ENCODE measurements at places on chromosomes 2 and 18. TPM values are rescaled to one million over a fixed set of nuclear protein-coding genes. Genes with fewer than 3 reads are reported as not detected.
A peak's percentile ranks its signal among the peaks of the same experiment; 100 is the strongest.

DNA sequence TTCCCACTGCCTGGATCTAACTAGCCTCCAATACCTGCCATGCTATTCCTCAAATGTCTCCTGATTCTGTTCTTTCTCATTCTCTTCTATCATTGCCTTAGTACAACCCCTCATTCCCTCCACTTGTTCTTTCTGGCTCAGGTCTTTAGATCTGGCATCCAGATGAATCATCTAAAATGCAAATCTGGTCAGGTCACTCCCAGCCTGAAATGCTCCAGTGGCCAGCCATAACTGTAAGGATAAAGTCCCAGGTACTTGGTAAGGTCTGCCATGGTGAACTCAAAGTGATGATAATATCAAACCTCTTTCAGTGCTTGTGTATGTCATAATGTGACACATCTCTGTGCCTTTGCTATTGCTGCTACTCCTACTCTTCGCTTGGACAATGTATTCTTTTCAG lies 2.9 kb upstream of the SNRNP27 start:
- H3K27ac ChIP-seq, result no peak overlapping the region
- peaks cover 10% of the 10 kb centered on the region for H3K4me1 ChIP-seq
- DNase-seq, result no peak
- H3K36me3 ChIP-seq, result no peaks in the 10 kb centered on the region
- no peaks in the 10 kb centered on the region for H3K27me3 ChIP-seq
- no peak overlapping the region for H3K4me3 ChIP-seq

DNA sequence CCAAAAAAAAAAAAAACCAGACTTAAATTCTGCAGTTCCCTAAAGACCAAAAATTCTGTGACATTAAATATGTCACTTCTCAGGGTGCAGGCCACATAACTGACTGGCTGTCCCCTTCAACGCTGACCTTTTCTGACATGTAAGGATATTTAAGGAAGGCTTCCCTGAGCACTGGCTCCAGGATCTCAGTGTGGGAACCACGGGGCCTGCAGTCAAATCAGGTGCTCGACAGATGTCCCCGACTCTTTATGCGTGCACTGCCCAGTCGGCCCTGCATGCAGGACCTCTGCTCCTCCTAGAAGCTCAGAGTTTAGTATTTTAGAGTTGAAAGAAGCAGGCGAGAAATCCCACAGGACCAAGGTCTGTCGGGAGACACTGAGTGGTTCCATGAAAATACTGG lies 69.4 kb upstream of the POMC start:
- H3K36me3 ChIP-seq, result no peaks in the 10 kb centered on the region
- DNase-seq, result no peak
- no peaks in the 10 kb centered on the region for H3K4me1 ChIP-seq

GRCh38 chr2:191051825-191052778 lies 38.1 kb upstream of the STAT1 start:
- peak; percentile 80 for DNase-seq
- H3K36me3 ChIP-seq, result no peaks in the 10 kb centered on the region
- peaks cover 54% of the 10 kb centered on the region for H3K4me1 ChIP-seq
- H3K27ac ChIP-seq, result peak overlapping the region; percentile 95
- no peaks in the 10 kb centered on the region for H3K27me3 ChIP-seq
- H3K4me3 ChIP-seq, result no peak overlapping the region

GRCh38 chr2:197949224-197949623 lies 144.8 kb downstream of the PLCL1 start:
- peaks cover 7% of the 10 kb centered on the region for H3K4me1 ChIP-seq
- no peak for DNase-seq
- no peak overlapping the region for H3K4me3 ChIP-seq
- H3K27ac ChIP-seq, result no peak overlapping the region
- no peaks in the 10 kb centered on the region for H3K36me3 ChIP-seq
- no peaks in the 10 kb centered on the region for H3K27me3 ChIP-seq

DNA sequence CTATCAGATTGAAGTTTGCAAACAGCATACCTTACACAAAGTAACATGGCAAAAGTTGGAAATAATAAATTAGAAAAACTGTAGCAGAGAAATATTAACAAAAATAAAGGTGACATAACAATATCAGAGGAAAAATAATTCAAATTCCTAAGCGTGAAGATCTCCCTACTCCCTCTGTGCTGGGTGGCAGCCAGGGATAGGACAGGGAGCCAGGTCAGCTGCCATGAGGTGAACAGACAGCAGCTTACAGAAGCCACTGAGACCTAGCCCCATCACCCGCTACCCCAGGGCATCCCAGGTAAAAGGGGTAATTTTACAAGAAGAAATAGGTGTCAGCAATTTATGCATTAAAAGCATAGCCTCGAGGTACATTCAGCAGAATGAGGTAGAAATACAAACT lies 423.8 kb upstream of the HS6ST1 start:
- H3K4me3 ChIP-seq, result no peak overlapping the region
- no peaks in the 10 kb centered on the region for H3K4me1 ChIP-seq
- DNase-seq, result no peak
- H3K27ac ChIP-seq, result no peak overlapping the region

- H3K4me3 ChIP-seq, result peak overlapping the region; percentile 89
- no peaks in the 10 kb centered on the region for H3K36me3 ChIP-seq
- no peaks in the 10 kb centered on the region for H3K4me1 ChIP-seq
- H3K27me3 ChIP-seq, result no peaks in the 10 kb centered on the region
- peak; percentile 91 for DNase-seq
Measured at GRCh38 chr18:76496194-76496890, 1.3 kb upstream of the ZNF516 start.

DNA sequence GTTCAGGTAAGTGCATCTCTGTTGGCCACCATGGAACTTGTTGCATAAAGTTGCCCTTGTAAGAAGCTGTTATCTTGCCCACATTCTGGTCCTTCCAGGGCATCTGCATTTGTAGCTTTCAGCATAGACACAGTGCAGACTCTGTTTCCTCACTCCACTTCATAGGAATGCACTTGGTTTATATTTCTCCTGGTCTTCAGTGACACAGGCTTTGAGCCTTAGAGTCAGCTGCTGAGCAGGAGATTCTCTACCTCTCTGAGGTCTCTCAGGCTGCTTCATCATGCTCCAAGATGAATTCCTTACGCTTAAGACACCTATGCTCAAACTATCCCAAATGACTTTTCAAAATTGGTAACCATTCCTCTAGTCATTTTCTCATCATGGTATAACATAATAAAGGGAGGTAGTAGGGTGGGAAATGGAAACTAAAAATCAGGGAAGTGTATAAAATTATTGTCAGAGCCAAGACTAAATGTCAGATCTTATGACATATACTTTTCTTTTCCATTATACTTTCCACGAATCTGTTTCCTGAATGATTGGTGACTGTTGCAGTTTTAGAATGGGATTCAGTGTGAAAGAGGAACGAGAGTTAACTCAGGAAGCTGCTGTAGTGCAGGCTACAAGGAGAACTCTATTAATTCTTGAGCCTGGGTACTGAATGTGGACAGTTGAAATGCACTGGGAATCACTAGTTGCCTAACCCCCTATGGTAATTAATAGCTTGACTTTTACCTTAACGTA lies 72.0 kb downstream of the GALNT1 start:
- no peaks in the 10 kb centered on the region for H3K36me3 ChIP-seq
- H3K4me3 ChIP-seq, result no peak overlapping the region
- DNase-seq, result no peak
- H3K27ac ChIP-seq, result no peak overlapping the region
- peaks cover 7% of the 10 kb centered on the region for H3K4me1 ChIP-seq

- DNase-seq, result peak; percentile 49
- H3K27me3 ChIP-seq, result no peaks in the 10 kb centered on the region
- H3K36me3 ChIP-seq, result peaks cover 82% of the 10 kb centered on the region
- H3K4me1 ChIP-seq, result peaks cover 23% of the 10 kb centered on the region
Measured at GRCh38 chr2:149573760-149574159, 13.8 kb downstream of the MMADHC start.

GRCh38 chr18:48777026-48777743 lies 173.6 kb downstream of the SMAD7 start:
- no peaks in the 10 kb centered on the region for H3K27me3 ChIP-seq
- no peak overlapping the region for H3K4me3 ChIP-seq
- H3K36me3 ChIP-seq, result peaks cover 8% of the 10 kb centered on the region
- H3K27ac ChIP-seq, result no peak overlapping the region
- DNase-seq, result peak; percentile 61
- peaks cover 27% of the 10 kb centered on the region for H3K4me1 ChIP-seq

DNA sequence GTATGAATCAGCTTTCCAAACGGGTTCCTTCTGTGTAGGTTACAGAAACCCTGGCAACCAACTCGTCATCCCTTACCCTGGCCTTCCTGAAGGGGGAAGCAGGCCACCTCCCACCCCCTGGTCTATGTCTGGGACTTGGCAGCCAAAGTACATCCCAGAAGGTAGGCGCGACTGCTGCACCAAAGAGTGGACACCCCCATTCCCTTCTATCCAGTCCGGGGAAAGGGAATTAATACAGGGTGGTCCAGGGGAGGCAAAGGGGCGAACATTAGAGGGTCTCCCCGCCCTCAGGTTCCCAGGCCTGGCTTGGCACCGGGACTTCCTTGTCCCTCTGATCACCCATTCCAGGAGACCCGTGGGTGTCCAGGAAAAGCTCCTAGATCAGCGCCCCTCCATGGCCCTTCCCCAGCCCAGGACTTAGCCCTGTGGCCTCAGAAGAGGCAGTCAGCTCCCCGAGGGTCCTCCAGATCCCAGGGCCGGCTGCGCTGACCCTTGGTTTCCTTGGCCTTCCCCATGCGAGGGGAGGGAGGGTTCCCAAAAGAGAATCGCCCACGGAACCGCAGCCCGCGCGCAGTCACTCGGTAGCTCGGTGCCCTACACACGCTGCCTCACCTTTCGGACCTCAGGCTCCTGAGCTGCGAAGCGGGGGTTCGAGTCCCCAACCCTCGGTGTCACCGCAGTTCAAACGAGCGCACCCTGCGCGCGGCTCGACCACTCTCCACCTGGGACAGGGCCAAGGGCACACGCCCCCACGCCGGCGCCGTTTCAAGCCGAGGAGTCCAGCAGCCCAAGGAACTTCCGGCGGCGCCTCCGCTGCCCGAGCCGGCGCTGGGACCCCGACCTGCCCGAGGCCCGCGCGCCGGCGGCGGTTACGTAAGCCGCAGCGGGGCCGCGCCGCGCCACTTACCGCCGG lies at the start of gene PER2:
TSS of gene PER2 (minus strand) at position 874 of the 913 bp plus-strand sequence. CDS start 10,674 bp downstream, outside the sequence.
- peak within 1 kb of the TSS; percentile 75 for H3K4me3 ChIP-seq
- DNase-seq, result peak; percentile 97
- H3K36me3 ChIP-seq, result no peaks in the 10 kb centered on the region
- peak within 1 kb of the TSS; percentile 99 for H3K27ac ChIP-seq

DNA sequence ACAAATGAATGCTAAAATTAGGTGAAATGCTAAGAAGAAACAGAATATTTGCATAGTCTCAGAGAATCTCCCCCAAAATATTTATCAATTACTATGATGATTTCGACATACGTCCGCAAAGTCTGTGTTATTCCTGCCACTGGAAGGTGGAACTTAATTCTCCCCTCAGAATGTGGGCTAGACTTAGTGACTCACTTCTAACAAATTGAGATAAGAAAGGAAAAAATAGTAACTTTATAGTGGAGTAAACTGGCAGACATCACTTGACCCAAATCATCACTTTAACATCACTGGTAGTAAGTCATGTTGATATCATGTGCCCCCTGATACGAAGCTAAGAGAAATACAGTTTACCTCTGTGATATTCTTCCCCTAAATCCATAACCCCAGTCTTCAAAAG lies 23.5 kb downstream of the HADHB start:
- no peaks in the 10 kb centered on the region for H3K27me3 ChIP-seq
- H3K27ac ChIP-seq, result 0 out of 2 replicates have a peak overlapping the region, but pooled peaks have one; percentile 13
- peaks cover 27% of the 10 kb centered on the region for H3K4me1 ChIP-seq
- H3K4me3 ChIP-seq, result no peak overlapping the region
- peak; percentile 48 for DNase-seq

DNA sequence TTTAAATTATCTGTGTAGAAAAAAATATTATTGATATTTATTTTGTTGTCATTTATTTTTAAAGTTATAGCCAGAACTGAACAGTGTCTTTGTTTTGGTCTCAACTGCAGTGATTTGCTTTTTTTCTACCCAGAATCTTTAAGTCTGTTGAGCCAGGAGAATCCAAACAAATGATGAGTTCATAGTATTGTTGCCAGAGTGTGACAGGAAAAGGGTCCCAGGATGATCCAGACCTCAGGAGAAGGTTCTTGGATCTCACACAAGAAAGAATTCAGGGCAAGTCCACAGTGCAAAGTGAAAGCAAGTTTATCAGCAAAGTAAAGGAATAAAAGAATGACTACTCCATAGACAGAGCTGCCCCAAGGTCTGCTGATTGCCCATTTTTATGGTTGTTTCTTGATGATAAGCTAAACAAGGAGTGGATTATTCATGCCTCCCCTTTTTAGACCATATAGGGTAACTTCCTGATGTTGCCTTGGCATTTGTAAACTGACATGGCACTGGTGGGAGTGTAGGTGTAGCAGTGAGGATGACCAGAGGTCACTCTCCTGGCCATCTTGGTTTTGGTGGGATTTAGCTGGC lies 127.1 kb downstream of the AGPS start:
- H3K4me3 ChIP-seq, result no peak overlapping the region
- no peak overlapping the region for H3K27ac ChIP-seq
- no peaks in the 10 kb centered on the region for H3K4me1 ChIP-seq
- DNase-seq, result no peak

- no peaks in the 10 kb centered on the region for H3K4me1 ChIP-seq
- no peaks in the 10 kb centered on the region for H3K27me3 ChIP-seq
- H3K36me3 ChIP-seq, result no peaks in the 10 kb centered on the region
Measured at GRCh38 chr2:1286929-1287328, 126.3 kb upstream of the TPO start.

DNA sequence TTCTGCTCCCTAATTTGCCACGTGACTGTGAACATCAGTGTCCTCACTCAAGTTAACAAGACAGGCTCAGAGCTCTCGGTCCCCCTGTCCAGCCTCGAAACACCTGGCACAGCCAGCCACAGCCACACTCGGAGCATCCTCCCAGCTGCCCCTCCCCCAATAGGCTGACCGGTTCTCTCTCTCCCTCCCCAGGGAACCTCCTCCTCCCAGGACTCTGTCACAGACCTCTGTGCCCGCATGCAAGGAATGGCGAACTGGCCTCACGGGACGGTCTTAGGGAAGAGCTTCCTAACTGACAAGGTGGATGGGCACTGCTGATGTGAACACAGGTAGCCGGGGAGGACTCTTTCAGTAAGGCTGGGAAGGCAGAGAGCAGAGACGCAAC lies 18.8 kb downstream of the CYP26B1 start:
- no peak for DNase-seq
- no peaks in the 10 kb centered on the region for H3K36me3 ChIP-seq
- no peak overlapping the region for H3K4me3 ChIP-seq
- H3K27me3 ChIP-seq, result no peaks in the 10 kb centered on the region

GRCh38 chr2:70094978-70095719 lies 7.9 kb downstream of the PCBP1 start:
- H3K4me3 ChIP-seq, result no peak overlapping the region
- DNase-seq, result peak; percentile 86
- no peaks in the 10 kb centered on the region for H3K36me3 ChIP-seq

The COLEC11 gene
- total RNA-seq, result not detected

The SP5 gene
- total RNA-seq, result not detected

All from GM23248 (cell line).